ENCODE measurements at places on chromosomes 5 and 9.

- no peak for DNase-seq
Measured at GRCh38 chr5:3107156-3107611, 355.7 kb upstream of the IRX2 start.

DNA sequence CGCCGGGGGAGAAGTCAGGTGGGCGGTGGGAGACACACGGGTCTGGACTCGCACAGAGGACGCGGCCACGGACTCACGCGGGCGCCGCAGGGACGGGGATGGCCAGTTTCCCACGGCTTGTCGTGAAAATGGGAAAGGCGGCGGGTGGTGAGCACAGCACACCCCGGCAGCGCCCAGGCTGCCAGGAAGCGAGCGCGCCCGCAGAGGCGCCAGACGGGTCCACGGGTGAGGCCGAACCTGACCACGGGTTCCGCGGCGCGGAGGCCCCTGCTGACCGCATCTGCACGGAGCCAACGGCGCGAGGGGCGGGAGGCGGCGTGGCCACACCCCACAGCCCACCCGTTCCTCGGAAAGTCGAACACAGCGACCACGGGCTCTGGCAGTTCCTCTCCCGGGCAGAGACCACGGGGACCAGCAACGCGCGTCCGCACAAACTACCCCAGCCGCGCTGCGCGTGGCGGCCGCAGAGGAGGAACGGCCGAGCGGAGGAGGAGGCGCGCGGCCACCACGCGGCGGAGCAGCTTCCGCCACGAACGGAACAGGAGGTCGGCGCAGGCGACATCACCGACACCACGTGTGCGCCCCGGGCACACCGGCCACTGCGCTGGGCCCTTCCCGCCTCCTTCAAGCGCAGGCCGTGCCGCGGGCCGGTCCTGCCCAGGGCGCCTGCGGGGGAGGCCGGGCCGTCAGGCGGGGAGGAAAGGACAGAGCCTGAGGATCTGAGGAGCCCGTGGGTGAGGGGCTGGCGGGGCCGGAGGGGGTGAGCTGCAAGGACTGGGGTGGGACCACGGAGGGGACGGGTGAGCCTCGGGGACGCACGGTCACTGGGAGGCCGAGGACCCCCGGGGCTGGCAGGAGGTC, 5.6 kb downstream of the EXD3 start:
- no peak for DNase-seq

DNA sequence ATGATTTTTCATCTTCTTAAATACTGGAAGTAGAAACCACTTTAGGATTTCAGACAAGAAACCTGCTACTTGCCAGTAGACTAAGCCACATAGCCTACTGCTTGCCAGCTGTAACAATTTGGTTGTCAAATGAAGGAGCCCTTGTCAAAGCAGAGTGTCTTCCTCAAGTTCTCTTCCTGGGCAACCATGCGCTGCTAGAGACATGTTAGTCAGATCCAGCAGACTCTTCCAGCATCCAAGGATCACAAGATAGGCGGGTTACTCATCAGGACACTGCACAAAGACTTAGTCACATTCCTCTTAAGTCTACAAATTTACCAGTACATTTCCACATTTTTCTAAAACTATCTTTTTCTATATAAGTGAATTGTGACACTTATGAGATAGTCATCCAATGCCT, 24.4 kb downstream of the SKIC3 start:
- DNase-seq: no peak

DNA sequence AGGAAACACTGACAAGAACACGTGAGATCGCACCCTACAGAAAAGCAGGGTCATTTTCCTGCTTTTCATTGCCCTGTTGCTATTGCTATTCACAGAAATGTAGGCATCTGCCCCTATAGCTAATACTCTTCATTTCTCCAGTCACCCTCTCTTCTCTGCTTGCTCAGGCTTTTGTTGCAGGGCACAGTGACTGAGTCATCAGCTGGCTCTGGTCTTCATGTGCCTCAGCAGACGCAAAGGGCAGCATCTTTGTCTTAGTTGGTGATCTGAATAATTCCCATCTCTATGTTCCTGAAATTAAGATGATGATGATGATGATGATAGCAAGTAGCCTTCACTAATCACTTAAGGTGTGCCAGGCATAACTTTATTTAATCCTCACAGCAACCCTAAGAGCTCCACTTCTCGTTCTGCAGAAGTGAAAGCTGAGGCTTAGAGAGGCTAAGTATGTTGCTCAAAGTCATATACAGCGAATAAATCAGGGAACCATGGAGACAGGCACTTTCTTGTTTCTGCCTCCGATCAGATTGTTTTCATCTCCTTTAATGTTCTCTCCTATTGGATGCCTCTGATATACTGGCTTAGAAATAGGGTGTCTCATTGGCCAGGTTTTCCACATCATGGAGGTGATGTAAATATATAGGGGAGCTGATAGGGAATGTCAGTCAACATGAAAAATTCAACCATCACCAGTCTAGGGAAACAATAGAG, 133.0 kb upstream of the STK32A start:
- no peak for DNase-seq

- DNase-seq: no peak
Measured at GRCh38 chr9:110919609-110920008, 118.7 kb downstream of the LPAR1 start.

Measured in tibial nerve (tissue), 4 donors.